Cardiac fibroblast (primary cell): ENCODE measurements at places on chromosomes 3 and 15.

DNA sequence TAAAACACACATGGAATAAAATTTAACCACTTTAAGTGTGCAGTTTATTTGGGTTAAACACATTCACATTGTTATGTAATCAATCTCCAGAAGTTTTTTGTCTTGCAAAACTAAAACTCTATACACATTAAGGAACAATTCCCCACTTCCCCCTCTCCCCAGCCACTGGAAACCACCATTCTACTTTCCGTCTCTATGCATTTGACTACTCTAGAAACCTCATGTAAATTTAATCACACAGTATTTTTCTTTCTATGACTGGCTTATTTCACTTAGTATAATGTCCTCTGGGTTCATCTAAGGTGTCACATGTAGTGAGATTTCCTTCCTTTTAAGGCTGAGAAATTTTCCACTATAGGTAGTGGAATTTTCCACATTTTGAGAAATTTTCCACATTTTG, 568.7 kb upstream of the UBE2E2 start:
- DNase-seq: no peak

- no peak for DNase-seq
Measured at GRCh38 chr15:64193971-64194370, 31.1 kb upstream of the PPIB start.

DNA sequence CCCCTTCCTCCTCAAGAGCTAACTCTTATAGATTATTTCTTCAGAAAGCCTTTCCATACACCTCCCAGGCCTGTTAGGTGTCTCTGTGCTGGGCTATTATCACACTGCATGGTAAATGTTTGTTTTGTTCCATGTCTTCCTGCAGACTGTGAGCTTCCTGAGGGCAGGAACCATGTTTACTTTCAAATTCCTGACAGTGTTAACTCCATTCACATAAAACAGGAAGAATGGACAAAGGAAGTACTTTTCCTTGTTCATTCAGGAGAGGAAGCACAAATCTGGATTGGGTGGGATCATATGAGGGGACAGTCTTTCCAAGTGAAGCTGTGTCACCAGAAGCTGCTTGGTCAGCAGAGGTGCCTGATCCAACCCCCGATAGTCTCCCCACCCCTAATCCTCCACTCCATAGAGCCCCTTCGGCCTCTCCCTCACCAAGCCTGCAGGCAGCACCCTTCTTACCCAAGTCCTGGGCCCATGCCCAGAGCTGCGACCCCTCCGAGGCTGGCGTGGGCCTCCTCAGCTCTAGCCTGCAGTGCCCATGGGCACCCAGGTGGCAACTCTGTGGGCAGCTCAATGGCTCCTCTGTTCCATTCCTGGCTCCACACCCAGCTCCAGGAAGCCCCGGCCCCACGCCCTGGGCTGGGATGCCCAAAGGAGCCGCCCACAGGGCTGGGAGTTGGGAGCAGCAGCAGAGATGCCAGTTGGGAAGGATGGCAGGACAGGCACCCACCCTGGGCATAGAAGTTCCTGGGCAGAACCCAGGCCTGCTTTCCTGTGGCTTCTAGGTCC, 6.9 kb downstream of the SHF start:
- DNase-seq: no peak

- DNase-seq: no peak
Measured at GRCh38 chr15:64622410-64623260, 152.8 kb downstream of the RBPMS2 start.

DNA sequence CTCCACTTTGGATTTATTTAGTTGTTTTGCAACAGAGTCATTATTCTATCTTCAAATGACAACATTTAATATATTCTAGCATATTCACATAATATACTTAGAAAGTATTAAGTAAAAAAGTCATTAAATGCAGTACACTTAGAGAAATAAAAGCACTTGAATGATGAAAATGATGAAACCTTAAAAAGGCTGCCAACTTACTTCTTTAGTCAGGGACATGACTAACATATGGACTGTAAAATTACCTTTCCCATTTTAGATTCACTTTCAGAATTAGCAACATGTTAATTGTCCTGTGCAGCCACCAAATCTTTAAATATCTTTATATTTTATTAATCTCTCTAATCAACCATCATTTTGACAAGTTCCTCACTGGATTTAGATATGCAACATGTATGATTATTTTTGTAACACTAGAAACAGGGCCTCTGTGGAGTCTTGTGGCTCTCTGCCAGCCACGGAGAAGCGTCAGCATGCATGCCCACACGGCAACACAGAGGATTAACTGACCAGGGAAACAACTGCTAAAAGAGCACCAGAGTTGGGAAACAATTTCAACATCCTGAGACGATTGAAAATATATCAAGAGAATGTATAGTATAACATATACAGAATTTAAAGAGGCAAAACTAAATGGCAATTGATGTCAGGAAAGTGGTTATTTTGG, 95.7 kb downstream of the ANO10 start:
- peak; percentile 39 for DNase-seq

DNA sequence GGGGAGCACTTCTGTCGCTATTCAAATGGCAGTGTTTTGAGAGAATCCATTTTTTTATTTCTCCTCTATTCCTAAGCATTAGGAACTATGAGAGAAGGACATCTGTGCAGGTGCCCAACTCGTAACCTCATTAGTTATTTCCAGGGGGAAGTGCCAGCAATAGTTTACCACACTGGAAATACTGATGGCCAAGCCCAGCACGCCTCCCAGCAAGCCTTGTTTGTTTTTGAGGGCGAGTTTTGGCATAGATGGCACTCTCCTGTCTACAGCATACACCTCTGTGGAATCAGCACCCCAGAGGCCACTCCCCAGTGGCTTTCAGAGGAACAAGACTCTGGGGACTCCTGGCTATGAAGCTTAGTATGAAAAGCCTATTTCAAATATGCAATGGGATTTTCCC, 36.6 kb downstream of the FAN1 start:
- DNase-seq: no peak
